ENCODE measurements at places on chromosomes 12 and 14.
A peak's percentile ranks its signal among the peaks of the same experiment; 100 is the strongest.

GRCh38 chr12:132734206-132734605 is 23.6 kb downstream of the PGAM5 start:
- no peak for DNase-seq

GRCh38 chr14:61632807-61633206 is 62.5 kb upstream of the HIF1A start:
- DNase-seq = no peak

DNA sequence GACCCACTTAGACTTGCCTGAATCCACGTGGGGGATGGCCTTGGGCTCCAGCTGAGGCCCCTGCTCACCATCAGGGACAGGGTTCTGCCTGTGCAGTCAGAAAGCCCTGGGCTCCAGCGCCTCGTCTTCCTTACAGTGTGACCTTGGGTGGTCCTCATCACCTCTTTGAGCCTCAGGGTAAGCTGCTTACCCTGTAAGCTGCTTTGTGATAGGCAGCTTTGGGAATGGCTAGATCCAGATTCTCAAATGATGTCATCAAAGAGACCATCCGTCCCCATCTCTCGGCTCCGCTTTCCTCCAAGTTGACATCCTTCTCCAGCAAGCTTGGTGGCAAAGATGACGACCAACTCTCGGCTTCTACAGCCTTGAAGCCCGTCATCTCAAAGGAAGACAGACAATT is 127.0 kb downstream of the ADCK1 start:
- no peak for DNase-seq

DNA sequence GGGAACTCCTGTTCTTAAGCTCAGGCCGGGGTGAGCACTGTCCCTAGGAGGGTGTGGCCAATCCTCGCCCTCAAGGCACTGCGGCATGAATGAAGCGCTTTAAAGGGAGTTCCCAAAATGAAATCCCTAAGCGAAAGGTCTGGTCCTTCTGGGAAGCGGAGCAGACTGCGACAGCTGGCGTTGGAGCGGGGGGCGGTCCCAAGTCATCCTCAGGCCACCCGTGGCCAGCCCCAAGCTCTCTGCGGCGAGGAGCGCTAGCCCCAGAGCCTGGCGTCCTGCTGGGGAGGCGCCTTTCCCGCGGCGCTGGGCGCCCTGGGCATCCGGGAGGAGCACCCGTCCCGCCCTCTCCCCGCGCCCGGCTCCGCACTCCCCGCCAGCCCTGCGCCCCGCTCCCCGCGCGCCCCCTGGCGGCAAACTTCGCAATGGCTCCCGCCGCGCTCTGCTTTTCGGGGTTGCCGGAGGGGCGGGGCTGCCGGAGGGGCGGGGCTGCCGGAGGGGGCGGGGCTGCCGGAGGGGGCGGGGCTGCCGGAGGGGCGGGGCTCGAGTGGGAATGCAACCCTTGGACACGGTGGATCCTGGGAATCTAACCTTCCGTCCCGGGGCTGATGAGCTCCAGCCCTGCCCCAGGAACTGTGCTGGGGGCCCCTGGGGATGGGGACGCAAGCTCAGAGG is 25.4 kb downstream of the ZBTB42 start:
- DNase-seq = peak; percentile 90

DNA sequence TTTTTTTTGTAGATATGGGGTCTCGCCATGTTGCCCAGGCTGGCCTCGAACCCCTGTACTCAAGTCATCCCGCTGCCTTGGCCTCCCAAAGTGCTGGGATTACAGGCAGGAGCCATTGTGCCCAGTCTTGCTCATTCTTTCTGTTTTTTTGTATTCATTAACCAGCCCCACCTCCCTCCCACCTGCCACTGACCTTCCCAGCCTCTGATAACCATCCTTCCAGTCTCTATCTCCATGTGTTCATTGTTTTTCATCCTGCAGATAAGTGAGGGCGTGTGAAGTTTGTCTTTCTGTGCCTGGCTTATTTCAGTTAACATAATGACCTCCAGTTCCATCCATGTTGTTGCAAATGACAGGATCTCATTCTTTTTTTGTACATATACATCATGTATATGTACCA is 19.0 kb downstream of the MYL2 start:
- no peak for DNase-seq

GRCh38 chr14:103091041-103091882 is 3.3 kb upstream of the EXOC3L4 start:
- no peak for DNase-seq

- no peak for DNase-seq
These were observed 91.4 kb upstream of the FLRT2 start for GRCh38 chr14:85438481-85438942.

- no peak for DNase-seq
These were observed 560.5 kb downstream of the BCL11B start for GRCh38 chr14:98711453-98711852.

- DNase-seq = no peak
These were observed 381.6 kb downstream of the DUSP6 start for GRCh38 chr12:88970740-88971139.

DNA sequence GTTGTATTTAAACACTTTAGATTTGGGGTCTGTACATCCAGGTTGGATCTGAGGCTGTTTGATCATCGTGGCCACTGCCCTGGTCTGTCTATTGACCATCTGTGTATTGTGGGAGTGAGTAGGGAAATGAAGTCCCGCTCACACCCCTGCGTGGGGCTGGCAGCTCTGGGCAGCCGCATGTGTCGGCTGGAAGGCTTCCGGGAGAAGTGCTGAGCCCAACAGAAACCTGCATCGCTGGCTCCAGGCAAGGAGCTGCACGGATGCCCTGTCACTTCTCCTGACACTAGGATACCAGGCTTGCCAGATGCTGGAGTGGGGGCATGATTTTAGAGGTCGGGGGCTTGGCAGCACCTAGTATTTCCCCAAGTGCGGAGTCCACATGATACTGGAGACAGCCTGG is 93.6 kb downstream of the PHETA1 start:
- no peak for DNase-seq

DNA sequence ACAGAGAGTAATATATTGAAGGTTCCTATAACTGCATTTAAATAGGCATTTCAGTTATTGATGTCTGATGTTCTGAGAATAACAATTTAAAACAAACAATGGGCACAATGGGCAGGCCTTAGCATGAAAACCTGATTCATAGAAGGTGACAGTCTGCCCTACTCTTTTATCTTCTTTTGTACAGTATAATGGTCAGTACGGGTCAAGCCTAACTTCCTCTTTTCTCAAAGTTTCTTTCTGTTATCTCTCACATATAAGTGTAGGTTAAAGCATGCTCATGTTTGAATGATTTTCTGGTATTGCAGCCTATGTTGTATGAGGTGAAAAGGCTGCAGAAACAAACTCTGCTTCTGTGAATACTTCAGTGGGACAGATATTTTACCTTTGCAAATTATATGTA is 14.2 kb downstream of the FKBP3 start:
- DNase-seq = no peak

DNA sequence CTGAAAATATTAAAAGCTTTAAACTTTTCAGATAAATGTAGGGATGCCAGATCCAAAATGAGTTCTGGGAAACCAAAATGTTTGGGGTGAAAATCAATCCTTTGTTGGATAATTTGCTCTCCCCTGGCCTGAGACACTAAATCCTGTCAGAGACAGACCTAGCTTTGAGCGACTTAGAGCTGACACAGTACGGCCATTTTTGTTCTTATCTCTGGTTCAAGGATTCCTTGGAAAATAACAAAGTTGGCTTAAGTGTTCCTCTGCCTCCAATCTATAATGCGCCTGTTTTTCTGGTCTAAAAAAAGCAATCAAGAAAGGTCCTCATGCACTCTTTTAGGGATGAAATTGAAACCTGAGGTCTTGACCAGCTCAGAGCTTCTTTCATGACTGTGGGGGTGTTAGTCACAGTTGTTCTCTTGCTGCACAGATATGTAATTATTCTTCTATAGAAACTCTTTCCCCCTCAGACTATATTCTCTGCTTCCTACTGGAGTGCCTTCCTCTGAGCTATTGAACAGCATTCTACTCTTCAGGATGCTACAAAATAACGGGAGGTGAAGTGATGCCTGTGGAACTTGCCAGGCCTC is 52.3 kb upstream of the EGLN3 start:
- no peak for DNase-seq
